ENCODE measurements at places on chromosomes 5 and 9. TPM values are rescaled to one million over a fixed set of nuclear protein-coding genes. Genes with fewer than 3 reads are reported as not detected.

Gene ERP44
- total RNA-seq, result 10.8 TPM

DNA sequence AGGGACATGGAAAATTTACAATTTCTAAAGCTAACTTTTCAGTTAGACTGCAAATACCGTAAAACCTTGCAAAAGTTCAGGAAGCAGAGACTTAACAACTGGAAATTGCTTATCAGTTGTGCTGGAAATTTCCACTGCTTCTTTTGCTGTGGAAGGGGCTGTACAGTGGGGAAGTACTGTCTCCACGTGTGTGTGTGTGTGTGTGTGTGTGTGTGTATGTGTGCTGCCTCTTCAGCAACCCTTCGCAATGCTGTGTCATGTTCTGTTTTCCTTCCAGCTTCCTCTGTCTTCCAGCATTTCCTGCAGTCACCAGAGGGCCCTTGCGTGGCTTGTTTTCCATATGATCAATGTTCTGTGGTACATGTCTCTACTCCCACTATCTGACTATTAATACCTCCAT is 87.5 kb upstream of the RANBP3L start:
- no peak for DNase-seq

DNA sequence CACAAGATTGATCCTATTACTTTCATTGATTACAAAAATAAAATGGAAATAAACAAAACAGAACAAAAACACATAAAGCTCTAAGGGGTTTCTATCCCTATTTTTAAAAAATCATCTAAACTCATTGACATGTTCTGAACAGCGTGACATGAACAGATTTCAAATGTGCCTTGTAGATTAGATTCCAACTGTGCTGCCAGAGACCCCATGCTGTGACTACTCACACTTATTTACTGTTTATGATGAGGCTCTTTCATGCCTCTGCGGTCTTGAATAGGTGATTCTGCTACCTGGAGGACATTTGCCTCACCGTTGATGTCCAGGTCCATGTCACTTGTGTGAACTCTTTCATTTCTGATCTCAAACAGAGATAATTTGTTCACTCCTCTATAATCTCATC is 990.2 kb downstream of the CDH12 start:
- DNase-seq, result no peak

DNA sequence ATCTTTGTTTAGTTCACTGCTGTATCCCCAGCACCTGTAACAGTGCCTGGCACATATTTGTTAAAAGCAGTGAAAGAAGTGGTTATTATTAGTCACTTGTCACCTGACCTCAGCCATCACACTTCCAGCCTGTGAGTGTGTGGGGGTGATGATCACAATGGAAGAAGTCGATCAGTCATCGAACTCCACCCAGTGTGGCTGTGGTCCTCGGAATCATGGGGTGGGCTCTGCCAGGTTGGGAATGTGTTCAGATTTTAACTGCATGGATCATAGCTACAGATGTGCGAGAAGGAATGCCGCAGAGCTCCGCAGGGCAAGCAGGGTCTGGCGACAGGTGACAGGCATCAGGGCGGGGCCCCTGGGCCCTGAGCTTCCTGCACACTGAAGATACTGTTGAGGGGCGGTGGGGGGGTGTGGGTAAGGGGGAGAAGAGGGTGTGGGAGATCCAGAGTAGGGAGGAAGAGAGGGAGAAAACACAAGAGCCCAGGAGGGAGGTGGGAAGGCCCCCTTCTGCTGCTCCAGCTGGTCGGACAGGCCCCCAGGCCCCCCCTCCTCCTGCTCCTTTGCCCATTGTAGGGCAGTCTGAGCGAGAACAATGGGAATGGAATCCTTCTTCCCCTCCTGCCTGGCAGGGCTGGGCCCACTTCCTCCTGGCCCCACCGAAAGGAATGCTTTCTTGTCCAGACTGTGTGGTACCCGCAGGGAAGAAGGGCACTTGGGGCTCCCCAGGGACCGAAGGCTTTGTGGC is 89.6 kb downstream of the SPRY4 start:
- no peak for DNase-seq

GRCh38 chr9:131447600-131447999 is 53.7 kb downstream of the PRRC2B start:
- no peak for DNase-seq

Gene MYMK
- total RNA-seq, result not detected

Gene OGN
- total RNA-seq, result 48.8 TPM

Gene QRFP
- not detected for total RNA-seq

GRCh38 chr5:171647904-171648260 is 137.7 kb upstream of the SMIM23 start:
- no peak for DNase-seq
